Stimulated activated naive CD8-positive, alpha-beta T cell treated with anti-CD3 and anti-CD28 coated beads, Interleukin-15, amount 100 ng/mL, for 72 hours (primary cell): ENCODE measurements at places on chromosomes 2 and 18.

DNA sequence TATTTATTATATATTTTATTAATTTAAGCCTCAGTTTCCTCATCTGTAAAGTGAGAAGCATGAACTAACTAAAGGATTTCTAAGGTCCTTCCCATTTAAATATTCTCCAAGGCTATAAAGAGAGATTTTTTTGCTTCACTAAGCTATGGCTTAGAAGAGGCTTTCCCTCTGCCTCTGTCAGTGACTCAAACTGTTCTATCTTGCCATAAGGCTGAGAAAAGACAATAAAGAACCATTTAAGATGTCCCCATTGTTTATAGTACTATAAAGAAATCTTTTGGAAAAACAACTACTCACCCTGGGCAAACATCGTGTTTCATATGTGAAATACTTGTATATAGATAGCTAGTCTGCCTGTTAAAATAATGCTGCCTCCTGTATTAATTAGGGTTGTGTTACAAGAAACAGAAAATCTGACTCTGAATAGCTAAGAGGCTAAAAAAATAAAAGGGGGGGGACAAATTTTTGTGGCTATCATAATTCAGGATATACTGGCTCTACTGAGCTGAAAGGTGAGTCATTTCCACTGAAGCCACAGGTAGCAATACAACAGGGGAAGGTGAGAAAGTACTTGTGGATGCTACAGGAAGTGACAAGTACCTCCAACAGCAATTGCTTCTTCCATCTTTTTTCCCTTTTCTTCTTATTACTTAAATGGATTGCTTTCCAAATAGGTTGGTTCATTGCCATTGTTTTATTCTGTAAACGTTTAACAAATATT is 25.4 kb downstream of the EPHA4 start:
- no peak for DNase-seq

- no peak for DNase-seq
Observed at GRCh38 chr2:120669121-120669952, 66.3 kb upstream of the GLI2 start.

GRCh38 chr2:23497063-23497462 is 112.1 kb downstream of the KLHL29 start:
- DNase-seq: no peak

DNA sequence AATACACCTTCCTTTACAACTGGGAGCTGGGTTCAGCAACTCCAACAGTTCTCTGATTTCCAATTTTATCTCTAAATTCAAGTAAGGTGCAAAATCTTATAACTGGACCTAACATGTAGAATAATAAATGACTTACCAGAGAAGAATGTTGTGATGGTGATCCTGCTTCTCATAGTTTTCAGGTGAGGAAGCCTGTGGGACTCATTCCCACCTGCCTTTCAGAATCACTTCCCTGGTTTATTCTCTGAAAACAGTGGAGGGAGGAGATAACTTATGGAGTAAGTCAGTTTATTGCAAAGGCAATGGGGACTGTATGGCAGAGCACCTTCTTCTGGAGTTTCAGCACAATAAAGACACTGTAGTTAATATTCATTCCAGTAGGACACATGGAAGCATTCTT is 1188.2 kb upstream of the FAM98A start:
- no peak for DNase-seq

- no peak for DNase-seq
Observed at GRCh38 chr2:98472961-98473746, 28.5 kb downstream of the INPP4A start.

DNA sequence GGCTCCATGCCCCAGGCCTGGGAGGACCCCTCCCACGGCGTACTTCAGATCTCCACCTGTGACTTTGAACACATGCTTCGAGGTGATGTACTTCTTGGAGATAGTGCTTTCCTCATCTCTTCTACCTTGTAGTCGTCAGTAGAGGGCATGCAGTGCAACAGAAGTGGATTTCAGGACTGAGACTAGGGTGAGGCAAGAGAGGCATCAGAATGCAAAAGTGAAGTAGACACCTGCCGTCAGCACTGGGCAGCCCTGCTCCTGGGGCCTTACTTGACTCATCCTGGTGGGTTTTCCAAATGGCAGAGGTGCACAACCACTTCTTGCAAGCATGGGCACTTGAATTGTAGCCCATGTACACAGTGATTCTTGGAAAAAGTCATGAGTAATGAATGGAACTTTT is 258.8 kb downstream of the NEDD4L start:
- no peak for DNase-seq
